ENCODE measurements at places on chromosomes 11 and 22.

GRCh38 chr11:73156686-73157085, 14.6 kb upstream of the FCHSD2 start:
- no peaks in the 10 kb centered on the region for H3K36me3 ChIP-seq
- H3K4me3 ChIP-seq: no peak overlapping the region
- H3K4me1 ChIP-seq: peaks cover 44% of the 10 kb centered on the region
- no peak overlapping the region for H3K27ac ChIP-seq

DNA sequence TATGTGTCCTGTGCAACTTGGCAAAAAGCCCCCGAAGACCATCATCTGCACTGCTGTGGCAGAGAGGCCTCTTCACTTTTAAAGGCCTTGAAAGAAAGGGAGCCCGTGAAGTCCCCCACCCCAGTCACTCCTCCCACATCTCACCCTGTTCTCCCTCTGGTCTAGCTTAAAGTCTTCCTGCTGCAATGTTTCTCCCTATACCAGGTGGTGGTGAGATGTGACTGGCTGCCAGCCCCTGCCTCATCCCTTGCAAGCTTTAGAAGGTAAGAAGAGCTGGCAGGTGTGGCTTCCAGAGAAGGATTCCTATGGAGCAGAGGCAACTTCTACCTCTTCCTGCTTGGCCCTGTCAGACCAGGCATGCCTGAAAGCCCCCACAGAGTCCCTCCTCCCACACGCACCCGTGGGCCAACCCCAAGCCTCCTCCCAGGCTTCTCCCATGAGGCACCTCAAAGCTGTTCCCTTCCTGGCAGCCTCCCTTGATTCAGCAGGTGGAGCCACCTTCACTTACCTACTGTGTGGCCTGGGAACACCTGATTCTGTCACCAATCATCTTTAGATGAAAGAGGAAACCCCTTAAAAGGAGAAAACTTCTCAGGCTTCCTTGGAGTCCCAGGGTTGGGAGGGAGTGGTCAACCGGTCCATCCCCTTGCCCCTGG, 4.0 kb upstream of the TRIM29 start:
- H3K27ac ChIP-seq: no peak overlapping the region
- H3K36me3 ChIP-seq: no peaks in the 10 kb centered on the region
- peaks cover 29% of the 10 kb centered on the region for H3K27me3 ChIP-seq
- DNase-seq: no peak
- H3K4me1 ChIP-seq: no peaks in the 10 kb centered on the region

DNA sequence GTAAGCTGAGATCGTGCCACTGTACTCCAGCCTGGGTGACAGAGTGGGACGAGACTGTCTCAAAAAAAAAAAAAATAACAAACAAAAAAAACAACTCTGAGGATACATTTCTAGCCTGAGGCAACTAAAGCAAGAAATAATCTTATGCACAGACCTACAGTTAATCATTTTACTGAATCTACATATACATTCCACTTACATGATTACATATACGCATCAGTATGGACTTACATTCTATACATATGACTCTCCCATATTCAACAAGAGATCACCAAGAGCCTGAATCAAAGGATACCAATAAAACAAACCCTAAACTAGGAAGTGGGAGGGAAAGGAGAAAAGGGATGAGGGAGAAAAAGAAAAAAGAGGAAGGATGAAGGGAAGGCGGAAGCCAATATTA, 1.1 kb downstream of the ALG8 start:
- no peaks in the 10 kb centered on the region for H3K27me3 ChIP-seq
- peaks cover 49% of the 10 kb centered on the region for H3K36me3 ChIP-seq
- peaks cover 34% of the 10 kb centered on the region for H3K4me1 ChIP-seq
- DNase-seq: no peak
- peak overlapping the region; percentile 95 for H3K27ac ChIP-seq
- H3K4me3 ChIP-seq: peak overlapping the region; percentile 91

GRCh38 chr22:46969491-46969890, 207.0 kb downstream of the TBC1D22A start:
- peak; percentile 75 for DNase-seq
- H3K4me3 ChIP-seq: no peak overlapping the region
- no peaks in the 10 kb centered on the region for H3K27me3 ChIP-seq
